ENCODE measurements at places on chromosomes 12 and 14. TPM values are rescaled to one million over a fixed set of nuclear protein-coding genes. Genes with fewer than 3 reads are reported as not detected.

DNA sequence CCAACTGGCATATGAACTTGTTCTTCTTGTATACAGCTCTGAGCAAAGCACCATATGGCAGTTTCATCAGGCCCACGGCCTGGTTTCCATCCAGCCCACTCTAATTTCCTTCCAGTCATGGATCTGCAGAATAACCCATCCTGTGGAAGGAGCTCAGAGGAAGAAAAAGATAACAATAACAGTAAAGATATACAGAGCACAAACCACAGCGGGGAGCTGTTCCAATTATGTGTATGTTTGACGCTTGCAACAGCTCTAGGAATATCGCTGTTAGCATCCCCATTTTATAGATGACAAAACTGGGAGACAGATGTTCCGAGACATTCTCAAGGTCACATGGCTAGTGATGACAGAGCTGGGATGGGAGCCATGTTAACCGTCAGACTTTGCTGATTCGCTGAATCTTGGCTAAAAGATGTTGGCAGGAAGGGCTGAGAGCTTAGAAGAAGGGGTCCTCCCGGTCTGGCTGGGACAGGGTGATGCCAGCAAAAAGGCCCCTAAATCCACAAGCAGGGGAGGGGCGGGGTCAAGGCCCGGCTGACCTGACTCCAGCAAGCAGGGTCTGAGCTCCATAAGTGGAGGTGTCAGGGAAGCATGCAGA lies 34.4 kb upstream of the CIPC start:
- no peak for DNase-seq
- no peak overlapping the region for H3K4me3 ChIP-seq
- H3K27ac ChIP-seq = no peak overlapping the region
- H3K27me3 ChIP-seq = no peaks in the 10 kb centered on the region
- no peaks in the 10 kb centered on the region for H3K4me1 ChIP-seq
- no peaks in the 10 kb centered on the region for H3K36me3 ChIP-seq

DNA sequence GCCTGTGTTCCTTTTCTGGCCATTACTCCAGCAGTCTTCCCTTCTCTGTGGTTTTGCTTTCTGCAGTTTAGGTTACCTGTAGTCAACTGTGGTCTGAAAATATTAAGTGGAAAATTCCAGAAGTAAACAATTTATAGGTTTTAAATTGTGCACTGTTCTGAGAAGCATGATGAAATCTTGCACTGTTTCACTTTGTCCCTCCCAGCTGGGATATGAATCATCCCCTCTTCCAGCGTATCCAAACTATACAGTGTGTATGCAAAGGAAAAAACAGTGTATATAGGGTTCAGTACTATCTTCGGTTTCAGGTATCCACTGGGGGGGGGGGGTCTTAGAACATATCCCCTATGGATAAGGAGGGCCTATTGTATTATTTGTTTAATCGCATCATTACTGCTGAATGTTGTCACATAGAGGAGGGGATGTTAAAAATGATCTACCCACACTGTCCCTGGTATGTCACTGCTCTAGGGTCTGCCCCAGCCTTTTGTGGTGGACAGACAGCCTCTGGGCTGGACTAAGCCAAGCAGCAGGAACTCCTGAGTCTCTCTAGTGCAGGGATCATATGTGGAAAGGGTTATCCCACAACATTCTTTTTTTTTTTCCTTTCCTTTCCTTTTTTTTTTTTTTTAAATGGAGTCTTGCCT lies 109.1 kb upstream of the MAX start:
- no peak for DNase-seq
- peaks cover 26% of the 10 kb centered on the region for H3K4me1 ChIP-seq
- H3K4me3 ChIP-seq = no peak overlapping the region

GRCh38 chr12:48002773-48003218 lies 1.5 kb downstream of the COL2A1 start:
- peaks cover 44% of the 10 kb centered on the region for H3K27me3 ChIP-seq
- no peak for DNase-seq
- H3K4me3 ChIP-seq = peak overlapping the region; percentile 15
- peaks cover 45% of the 10 kb centered on the region for H3K4me1 ChIP-seq

DNA sequence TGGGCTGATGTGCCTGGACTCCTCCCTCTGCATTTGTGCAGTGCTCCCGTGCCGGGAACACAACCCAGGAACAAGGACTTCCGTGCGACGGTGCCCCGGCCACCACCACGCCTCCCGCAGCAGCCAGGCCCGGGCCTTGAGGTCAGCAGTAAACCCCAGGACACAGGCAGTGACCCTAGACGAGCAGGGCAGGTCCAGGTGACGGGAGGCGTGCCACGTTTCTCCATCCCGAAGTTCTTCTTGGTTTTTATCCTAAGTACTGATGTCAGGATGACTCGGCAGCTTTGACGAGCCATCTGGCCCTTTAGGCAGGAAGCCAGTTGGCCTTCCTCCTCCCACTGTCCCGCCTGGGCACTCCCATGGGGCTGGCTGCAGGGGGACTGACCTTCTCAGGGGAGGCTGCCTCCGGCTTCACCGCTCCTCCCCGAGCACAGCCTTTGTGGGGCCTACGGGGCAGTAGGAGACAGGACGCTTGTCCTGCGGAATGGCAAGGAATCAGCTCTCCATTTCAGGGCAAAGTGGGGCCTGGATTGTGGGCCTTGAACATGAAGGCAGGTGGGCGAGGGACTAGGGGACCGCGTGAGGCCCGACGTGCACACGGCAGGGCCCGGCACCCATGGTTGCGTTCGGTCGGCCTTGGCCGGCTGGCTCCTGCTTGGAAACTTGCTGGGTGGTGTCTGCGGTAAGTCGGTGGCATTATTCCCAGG lies 94.1 kb downstream of the FBXL14 start:
- H3K27ac ChIP-seq = no peak overlapping the region
- no peak overlapping the region for H3K4me3 ChIP-seq
- H3K36me3 ChIP-seq = no peaks in the 10 kb centered on the region
- H3K27me3 ChIP-seq = no peaks in the 10 kb centered on the region

- H3K36me3 ChIP-seq = no peaks in the 10 kb centered on the region
- H3K4me3 ChIP-seq = no peak overlapping the region
- H3K4me1 ChIP-seq = no peaks in the 10 kb centered on the region
- H3K27me3 ChIP-seq = peaks cover 14% of the 10 kb centered on the region
These were observed 44.6 kb downstream of the EML1 start for GRCh38 chr14:99837822-99838221.

- no peaks in the 10 kb centered on the region for H3K27me3 ChIP-seq
- no peaks in the 10 kb centered on the region for H3K4me1 ChIP-seq
- H3K36me3 ChIP-seq = no peaks in the 10 kb centered on the region
- no peak overlapping the region for H3K4me3 ChIP-seq
- no peak for DNase-seq
These were observed 172.8 kb downstream of the KTN1 start for GRCh38 chr14:55752580-55753390.

DNA sequence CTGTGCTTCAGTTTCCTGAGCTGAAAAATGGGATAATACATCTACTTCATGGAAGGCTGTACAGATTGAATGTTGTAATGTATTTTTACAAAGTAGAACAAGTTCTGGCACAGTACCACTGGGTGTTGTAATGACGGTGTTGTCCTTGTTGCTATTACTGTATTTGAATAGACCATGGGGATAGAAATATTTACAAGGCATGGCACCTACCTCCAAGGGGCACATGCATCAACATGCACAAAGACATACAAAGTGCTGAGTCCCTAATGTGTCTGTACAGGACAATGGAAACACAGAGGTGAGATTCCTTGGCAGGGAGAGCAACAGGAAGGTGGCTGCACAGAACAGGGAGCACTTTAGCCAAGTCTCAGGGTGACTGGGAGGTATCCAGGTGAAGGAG lies 930.6 kb upstream of the TMEM132C start:
- no peak overlapping the region for H3K4me3 ChIP-seq
- no peaks in the 10 kb centered on the region for H3K27me3 ChIP-seq
- no peaks in the 10 kb centered on the region for H3K36me3 ChIP-seq
- H3K27ac ChIP-seq = no peak overlapping the region

- no peaks in the 10 kb centered on the region for H3K4me1 ChIP-seq
- DNase-seq = no peak
- H3K27me3 ChIP-seq = no peaks in the 10 kb centered on the region
- no peak overlapping the region for H3K27ac ChIP-seq
- H3K36me3 ChIP-seq = no peaks in the 10 kb centered on the region
These were observed 24.0 kb upstream of the TMED10 start for GRCh38 chr14:75200451-75200850.

GRCh38 chr12:70468741-70469140 lies 102.7 kb downstream of the KCNMB4 start:
- DNase-seq = no peak
- H3K4me3 ChIP-seq = no peak overlapping the region

DNA sequence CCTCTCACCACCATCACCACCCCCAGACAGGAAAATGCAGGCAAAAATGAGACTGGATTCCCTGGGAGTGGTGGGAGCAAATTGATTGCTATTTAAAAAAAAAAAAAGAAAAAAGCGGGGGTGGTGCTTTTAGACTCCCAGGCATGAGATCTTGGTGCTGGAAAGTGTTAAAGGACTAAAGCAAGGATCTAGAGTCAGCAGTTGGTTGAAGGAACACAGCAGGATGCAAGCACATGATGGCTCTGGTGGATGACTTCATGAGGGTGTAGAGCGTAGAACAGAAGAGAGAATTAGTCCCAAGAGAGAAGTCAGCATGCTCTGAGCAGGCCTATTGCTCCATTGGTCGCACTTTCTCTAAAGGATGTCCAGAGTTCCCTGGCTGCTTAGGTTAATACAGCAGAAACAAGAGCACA lies 183.8 kb upstream of the HMGA2 start:
- H3K36me3 ChIP-seq = no peaks in the 10 kb centered on the region
- DNase-seq = no peak
- no peaks in the 10 kb centered on the region for H3K27me3 ChIP-seq
- H3K4me3 ChIP-seq = no peak overlapping the region
- H3K27ac ChIP-seq = no peak overlapping the region

- no peaks in the 10 kb centered on the region for H3K4me1 ChIP-seq
- DNase-seq = no peak
These were observed 289.9 kb downstream of the AKAP6 start for GRCh38 chr14:32618991-32619390.

DNA sequence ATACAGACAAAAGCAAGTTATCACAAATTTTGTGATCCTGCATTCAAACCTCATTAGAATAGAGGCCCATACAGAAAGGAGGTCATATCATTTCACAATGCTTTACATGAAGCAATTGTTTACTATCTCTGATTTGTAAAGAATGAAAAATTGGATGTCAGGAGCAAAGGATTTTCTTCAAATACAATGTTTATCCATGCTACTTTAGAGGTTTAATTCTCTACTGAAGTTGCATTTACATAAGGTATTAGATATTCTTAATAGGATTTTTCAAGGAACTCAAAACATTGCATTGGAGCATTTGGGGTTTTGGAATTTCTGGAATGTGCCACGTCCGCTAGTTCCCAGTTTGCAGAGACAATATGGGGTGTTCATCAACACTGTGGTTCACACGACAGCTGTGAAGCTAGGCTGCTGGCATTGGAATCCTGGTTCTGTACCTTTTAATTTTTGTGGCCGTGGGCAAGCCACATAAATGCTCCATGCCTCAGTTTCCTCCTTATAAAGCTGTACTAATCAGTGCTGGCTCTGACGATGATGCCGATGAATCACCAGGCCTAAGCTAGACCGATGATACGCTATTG lies 174.8 kb downstream of the APAF1 start:
- no peaks in the 10 kb centered on the region for H3K36me3 ChIP-seq
- H3K27ac ChIP-seq = no peak overlapping the region
- no peaks in the 10 kb centered on the region for H3K4me1 ChIP-seq
- no peaks in the 10 kb centered on the region for H3K27me3 ChIP-seq
- DNase-seq = no peak

The PARPBP gene
- 2.2 TPM for polyA plus RNA-seq

The CLEC12A gene
- polyA plus RNA-seq = not detected

The TUBA1A gene
- polyA plus RNA-seq = 176 TPM

The MORN3 gene
- polyA plus RNA-seq = 8.7 TPM
